Breast epithelium (tissue), 4 donors: ENCODE measurements at places on chromosomes 12 and 14.

- no peaks in the 10 kb centered on the region for H3K27me3 ChIP-seq
- no peak overlapping the region for H3K4me3 ChIP-seq
- H3K27ac ChIP-seq: no peak overlapping the region
- DNase-seq: no peak
Measured at GRCh38 chr14:29857551-29857950, 70.1 kb downstream of the PRKD1 start.

DNA sequence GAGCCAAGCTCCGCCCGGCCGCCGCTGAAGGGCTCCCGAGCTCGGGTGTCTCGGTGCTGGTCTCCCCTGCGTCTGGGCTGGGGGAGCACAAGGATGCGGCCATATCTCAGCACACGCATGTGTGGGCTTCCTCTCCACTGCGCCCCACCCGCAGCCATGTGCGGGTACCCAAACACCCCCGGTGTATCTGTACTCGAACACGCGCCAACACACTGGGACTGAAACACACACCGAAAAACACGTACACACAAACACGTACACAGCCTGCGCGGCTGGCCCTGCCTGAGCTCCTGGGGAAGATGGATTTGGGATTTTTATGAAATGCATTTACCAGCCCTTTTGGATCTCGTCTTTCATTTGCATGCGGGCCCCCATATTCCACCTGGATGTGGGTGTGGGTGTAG is 897 bp upstream of the TBX3 start:
- peak overlapping the region; percentile 96 for H3K27ac ChIP-seq
- DNase-seq: no peak
- peaks cover 12% of the 10 kb centered on the region for H3K27me3 ChIP-seq
- H3K36me3 ChIP-seq: no peaks in the 10 kb centered on the region
- H3K4me1 ChIP-seq: no peaks in the 10 kb centered on the region

DNA sequence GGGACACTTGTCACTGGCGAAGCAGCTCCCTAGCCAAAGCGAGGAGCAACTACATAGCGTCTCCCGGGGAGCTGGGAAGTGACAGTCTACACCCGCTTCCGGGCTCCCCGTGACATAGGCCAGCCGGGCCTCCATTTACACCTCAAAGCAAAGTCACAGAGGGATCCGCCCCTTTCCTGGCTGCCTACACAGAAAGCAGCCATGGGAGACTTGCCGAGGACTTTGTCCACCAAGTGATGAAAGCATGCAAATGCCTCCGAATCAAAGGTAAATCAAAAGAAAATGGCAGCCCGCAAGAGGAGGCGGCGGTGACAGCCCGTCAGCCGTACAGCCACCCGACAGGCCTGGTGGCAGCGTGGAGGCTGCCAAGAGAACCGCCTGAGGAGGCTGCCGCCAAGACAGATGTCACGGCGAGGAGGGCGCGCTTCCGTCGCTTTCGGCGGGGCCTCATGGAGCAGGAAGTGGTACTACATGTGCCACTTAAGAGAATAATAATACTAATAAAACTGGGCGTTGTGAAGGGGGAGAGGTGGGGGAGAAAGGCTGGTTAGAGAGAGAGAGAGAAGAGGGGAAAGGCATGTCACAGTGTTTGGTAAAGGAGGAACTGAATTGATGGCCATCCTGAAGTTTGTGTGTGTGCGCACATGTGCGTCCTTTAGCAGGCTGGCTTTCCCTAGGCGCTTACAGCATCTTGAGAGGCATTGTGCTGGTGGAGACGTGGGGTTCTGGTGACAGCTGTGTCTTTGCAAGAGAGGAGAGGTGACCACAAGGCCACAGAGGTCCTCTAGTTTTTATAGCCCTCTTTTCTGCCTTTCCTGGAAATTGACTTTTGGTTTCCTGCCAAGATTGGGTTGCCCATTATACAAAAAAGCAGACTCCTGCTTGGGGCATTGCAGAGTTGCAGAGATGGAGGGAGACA is 661.7 kb downstream of the VRK1 start:
- H3K4me1 ChIP-seq: no peaks in the 10 kb centered on the region
- H3K36me3 ChIP-seq: no peaks in the 10 kb centered on the region
- H3K27me3 ChIP-seq: peaks cover 28% of the 10 kb centered on the region
- peak overlapping the region; percentile 37 for H3K4me3 ChIP-seq

- no peaks in the 10 kb centered on the region for H3K4me1 ChIP-seq
- no peaks in the 10 kb centered on the region for H3K27me3 ChIP-seq
- H3K36me3 ChIP-seq: no peaks in the 10 kb centered on the region
- DNase-seq: no peak
- H3K27ac ChIP-seq: no peak overlapping the region
Measured at GRCh38 chr14:37985826-37986470, 221.8 kb upstream of the SSTR1 start.

DNA sequence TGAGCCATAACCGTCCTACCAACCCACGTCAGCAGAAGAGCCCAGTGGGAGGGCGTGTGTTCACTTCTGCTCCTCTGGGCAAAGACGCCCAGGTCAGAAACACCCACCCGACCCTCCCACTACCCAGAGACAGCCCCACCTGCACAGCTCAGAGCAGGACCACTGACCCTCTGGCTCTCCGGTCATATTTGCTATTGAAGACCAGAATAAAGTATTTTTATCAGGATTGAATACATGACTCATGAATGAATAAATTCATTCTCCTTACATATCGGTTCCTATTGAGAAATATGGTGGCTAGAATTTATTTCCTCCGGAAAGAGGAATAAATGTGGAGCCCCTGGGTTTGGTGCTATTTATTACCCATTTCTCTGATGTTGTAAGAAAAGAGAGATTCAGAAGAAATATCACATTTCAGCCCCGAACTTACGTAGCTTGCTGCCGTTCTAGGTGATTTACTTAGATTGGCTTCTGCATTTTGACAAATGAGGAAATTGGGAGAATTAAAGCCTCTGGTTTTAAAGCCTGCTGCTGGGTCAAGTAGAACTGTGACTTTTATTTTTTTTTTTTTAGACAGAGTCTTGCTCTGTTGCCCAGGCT is 36.4 kb upstream of the P2RX7 start:
- DNase-seq: no peak
- H3K4me1 ChIP-seq: no peaks in the 10 kb centered on the region
- H3K36me3 ChIP-seq: no peaks in the 10 kb centered on the region
- H3K27ac ChIP-seq: no peak overlapping the region
- H3K4me3 ChIP-seq: no peak overlapping the region
- no peaks in the 10 kb centered on the region for H3K27me3 ChIP-seq

DNA sequence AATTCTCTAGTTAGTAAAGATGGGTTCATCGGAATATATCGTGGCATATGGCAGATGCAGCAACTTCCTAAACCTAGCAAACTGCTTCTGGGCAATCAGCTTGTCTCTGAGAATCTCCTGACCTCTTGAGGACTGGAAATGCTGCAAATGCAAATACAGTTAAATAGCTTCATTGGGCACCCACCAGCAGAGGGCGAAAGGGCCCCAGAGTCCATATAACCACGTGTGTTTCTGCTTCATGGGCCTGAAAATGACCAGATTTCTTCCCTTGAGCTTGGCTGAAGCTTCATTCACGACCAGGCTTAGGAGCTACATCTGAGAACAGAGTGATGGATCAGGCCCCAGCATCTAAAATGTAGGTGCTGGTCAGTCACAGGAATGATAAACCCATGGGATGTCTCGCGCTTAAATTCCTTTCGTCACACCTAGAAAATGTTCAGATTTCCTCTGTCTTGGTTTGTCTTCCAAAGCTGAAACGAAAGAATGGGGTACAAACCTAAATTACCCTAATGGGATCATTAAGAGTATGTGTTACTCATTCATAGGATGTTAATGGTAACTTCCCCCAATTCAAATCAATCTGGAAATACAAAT is 1482.5 kb upstream of the TMEM132C start:
- no peak overlapping the region for H3K27ac ChIP-seq
- H3K36me3 ChIP-seq: no peaks in the 10 kb centered on the region
- no peaks in the 10 kb centered on the region for H3K4me1 ChIP-seq
- DNase-seq: no peak
- H3K27me3 ChIP-seq: no peaks in the 10 kb centered on the region
- no peak overlapping the region for H3K4me3 ChIP-seq

DNA sequence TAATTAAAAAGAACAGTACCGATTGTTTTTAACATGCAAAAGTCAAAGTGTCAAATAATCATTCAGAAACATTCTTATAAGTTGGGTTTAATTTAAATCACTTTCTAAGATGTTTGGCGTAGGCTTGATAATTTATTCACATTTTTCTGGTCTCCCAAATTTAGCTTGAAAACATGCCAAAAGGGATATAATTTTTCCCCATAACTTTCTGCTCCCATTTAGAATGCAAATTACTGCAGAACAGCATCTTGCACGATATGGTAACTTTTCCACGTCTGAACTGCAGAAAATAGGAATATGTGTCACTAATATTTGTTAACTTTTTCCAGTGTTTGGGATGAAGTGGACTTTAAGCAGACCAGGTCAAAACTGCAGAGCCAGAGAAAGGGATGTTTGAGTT is 1592.4 kb upstream of the SEL1L start:
- H3K36me3 ChIP-seq: no peaks in the 10 kb centered on the region
- no peak overlapping the region for H3K4me3 ChIP-seq
- H3K4me1 ChIP-seq: no peaks in the 10 kb centered on the region
- H3K27me3 ChIP-seq: no peaks in the 10 kb centered on the region
- H3K27ac ChIP-seq: no peak overlapping the region
- no peak for DNase-seq

DNA sequence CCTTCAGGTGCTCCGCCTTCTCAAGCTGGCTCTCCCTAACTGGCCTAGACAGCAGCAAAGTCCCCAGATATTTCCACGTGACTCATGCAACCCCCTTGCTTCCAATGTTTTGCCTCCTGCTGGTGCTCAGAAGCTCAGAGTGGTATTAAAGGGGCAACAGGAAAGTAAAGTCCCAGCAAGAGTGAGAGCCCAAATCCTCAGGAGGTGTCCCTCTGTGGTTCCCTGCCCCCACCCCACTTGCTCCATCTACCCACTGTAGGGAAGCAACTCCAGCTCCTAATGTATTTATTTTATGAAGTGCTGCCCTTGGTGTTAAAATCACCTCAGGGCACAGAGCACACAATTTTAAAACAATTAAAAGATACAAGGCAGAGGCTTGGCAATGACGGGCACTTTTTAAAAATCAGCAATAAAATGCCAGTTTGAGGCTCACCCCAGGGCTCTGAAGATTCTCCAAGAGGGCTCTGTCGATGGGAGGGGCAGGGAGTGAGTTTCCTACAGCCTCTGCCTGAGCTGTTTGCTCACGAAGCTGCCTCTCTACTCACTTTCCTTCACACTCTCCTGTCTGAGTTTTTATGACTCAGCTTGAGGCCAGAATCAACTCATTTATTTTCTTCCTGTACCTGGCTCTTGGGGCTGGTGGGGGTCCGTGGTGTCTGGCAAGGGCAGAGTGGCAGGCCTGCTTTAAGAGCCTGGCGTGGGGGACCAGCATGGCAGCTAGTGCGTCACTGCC is 81.9 kb upstream of the MAX start:
- H3K4me1 ChIP-seq: no peaks in the 10 kb centered on the region
- H3K4me3 ChIP-seq: no peak overlapping the region
- no peak overlapping the region for H3K27ac ChIP-seq
- no peak for DNase-seq

- peak overlapping the region; percentile 96 for H3K4me3 ChIP-seq
- DNase-seq: peak; percentile 56
- H3K36me3 ChIP-seq: no peaks in the 10 kb centered on the region
- no peaks in the 10 kb centered on the region for H3K27me3 ChIP-seq
- H3K4me1 ChIP-seq: no peaks in the 10 kb centered on the region
Measured at GRCh38 chr12:15788233-15789219, 662 bp downstream of the EPS8 start.

GRCh38 chr12:124919521-124920352 is 5.3 kb upstream of the UBC start:
- H3K27me3 ChIP-seq: no peaks in the 10 kb centered on the region
- DNase-seq: no peak

DNA sequence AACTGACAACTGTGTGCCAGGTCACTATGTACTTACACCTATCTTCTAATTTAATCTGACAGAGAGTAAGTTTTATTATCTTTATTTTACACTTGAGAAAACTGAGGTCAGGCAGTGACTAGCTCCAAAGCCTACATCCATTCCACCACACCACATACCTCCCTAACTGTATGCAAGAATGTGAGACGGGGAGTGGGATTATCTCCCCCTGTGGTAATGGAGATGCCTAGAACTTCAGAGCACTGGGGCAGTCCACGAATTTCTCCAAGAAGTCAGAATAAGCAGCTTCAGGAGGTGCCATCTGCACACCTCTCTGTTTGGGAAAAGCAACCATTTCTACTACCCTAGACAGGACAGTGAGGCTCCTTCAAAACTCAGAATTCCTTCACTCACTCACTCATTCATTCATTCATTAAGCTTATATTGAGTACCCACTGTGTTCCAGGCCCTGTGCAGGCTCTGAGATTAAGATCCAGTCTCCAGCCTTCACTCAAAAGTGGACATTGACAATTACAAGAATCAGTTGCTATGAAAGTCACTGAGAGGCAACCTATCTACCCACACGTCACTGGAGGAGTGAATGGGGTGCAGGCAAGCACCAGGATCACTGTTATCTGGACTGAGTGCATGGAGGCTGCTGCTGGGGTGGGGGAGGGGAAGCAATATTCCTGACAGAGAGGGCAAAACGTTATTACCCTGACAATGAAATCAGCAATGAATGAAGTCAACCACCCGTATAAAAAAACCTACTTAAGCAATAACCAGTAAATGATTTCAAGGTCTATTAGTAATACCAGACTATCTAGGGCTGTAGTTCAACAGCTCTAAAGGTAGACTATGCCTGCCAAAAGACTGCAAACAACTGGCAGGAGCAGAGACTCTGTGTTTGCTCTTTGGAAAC is 18.0 kb downstream of the SLC7A7 start:
- H3K36me3 ChIP-seq: no peaks in the 10 kb centered on the region
- H3K4me3 ChIP-seq: no peak overlapping the region
- H3K27ac ChIP-seq: no peak overlapping the region
- no peaks in the 10 kb centered on the region for H3K4me1 ChIP-seq
- no peak for DNase-seq
- no peaks in the 10 kb centered on the region for H3K27me3 ChIP-seq

DNA sequence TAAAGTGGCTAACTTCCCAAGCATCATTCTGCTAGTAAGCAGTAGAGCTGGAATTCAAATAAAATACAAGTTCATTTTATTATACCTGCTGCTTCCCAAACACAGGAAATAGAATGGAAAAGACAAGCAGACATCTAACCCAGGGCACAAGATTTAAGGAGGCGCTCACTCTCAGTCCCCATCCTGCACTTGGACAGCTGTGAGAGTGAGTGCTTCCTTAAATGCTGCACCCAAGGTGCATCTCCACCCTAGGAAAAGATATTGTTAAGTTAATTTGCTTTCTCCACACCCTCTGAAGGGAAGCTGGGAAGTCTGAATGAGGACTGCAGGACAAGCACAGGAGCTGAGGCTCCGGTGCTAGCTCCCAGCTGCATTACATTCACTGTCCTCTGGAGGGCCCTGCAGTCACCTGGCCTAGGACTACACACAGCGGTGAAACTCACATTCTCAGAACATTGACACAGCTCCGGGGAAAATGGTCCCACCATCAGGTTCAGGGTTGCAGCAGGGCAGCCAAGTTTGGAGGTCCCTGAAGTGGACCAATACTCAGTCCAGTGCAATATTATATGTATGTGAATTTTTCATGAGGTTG is 14.2 kb downstream of the HEBP1 start:
- no peak overlapping the region for H3K27ac ChIP-seq
- no peak for DNase-seq
- H3K36me3 ChIP-seq: peaks cover 11% of the 10 kb centered on the region
- H3K4me3 ChIP-seq: no peak overlapping the region

- H3K27ac ChIP-seq: no peak overlapping the region
- no peak for DNase-seq
- no peaks in the 10 kb centered on the region for H3K4me1 ChIP-seq
- H3K4me3 ChIP-seq: no peak overlapping the region
Measured at GRCh38 chr12:50164963-50165362, 2.2 kb downstream of the CERS5 start.
